ENCODE measurements at places on chromosomes 12 and 14.
A peak's percentile ranks its signal among the peaks of the same experiment; 100 is the strongest.

DNA sequence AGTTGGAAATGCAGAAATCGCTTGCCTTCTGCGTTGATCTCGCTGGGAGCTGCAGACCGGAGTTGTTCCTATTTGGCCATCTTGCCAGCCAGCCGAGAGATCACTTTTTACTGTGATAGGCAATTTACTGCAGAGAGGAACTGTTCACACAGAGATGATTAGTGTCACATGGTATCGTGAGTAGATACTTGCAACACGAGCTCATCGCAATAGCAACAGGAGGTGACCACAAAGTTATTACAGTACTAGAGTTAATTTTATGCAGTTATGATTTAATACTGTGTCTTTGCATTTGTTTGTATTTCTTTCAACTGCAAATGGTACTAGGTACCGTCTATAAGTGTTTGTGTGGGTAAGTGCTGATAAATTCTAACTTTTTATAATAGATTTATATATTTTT, 27.8 kb downstream of the NOPCHAP1 start:
- DNase-seq = no peak

DNA sequence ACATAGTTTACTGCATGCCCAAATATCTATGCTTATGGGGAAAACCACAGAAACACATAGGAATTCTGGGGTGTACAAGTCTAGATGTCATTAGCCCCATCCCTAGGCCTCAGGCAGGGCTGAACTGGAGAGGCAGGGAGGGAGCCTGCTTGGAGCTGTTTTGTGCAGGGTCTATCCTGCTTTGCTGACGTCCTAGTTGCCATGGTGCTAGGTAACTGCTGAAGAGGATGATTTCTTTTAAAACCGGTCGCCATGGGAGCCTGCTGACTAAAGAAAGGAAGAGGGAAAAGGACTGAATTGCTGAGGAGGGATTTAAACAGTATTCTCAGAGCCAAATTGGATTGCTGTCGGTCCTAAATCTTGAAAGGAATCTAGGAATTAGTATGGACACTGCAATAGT, 10.7 kb downstream of the GPR19 start:
- no peak for DNase-seq

- DNase-seq = no peak
Measured at GRCh38 chr14:79516009-79516408, 695.3 kb downstream of the DIO2 start.

DNA sequence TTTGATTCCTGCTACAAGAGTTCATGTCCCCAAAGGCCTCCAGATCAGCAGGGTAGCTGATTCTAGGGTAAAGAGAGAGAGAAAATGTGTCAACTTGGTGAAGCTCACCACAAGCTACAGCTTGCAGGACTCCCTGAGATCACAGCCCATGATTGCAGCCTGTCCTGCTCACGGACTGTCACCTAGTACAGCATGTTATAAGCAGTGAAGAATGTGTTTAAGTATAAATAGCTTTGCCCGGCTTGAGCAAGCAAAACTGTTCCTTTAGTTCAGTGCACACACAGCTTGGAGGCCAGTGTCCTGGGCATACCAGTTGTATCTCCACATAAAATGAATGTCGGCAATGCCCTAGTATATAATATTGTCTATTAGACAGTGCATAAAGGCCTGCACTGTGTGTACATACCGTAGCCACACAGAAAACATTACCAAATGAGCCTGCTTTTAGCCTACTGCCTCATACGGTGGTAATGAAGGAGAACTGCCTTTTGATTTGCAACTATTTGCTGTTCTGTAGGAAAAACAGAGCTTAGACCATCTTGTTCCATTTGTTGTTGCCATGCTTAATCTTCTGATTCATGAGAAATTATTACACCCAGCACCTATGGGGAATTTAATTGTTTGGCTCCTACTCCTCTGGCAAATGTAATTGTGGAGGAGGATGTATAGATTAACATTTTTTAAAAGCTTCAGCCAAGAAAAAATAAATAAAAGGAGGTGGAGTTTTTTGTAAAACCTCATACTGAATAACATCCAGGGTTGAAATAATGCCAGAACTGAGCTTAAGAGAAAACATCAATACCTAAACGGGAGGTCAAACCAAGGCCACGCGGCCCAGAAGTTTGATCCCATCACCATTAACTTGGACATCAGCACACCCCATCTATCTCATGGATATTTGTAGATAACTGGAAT, 108.1 kb upstream of the G2E3 start:
- DNase-seq = no peak

DNA sequence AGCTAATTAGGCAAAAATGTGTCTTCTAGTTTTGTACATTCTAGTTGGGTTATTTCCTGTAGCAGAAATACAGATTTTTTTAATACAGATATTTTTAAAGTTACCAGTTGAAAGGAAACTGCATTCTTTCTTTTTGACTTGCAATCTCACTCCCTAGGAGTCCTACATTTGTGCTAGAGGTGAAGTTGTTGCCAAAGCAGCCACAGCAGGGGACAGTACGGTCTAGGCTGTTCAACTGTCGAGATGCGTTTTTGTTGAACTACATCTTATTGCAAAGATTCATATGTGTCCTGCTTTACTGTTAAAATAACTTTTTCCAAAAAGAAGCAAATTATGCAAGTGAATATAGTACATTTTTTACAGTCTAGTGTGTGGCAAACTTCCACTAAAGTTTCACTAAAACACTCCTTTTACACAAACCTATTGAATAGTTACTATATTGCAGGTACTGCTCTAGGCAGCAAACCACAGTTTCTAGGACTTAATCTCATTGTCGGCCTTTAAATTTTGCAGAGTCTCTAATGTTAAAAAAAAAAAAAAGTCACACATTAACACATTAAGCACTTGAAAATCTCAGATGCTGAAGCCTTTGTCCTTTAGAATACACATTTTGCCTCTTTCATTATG, 30.2 kb upstream of the SRGAP1 start:
- DNase-seq = no peak

DNA sequence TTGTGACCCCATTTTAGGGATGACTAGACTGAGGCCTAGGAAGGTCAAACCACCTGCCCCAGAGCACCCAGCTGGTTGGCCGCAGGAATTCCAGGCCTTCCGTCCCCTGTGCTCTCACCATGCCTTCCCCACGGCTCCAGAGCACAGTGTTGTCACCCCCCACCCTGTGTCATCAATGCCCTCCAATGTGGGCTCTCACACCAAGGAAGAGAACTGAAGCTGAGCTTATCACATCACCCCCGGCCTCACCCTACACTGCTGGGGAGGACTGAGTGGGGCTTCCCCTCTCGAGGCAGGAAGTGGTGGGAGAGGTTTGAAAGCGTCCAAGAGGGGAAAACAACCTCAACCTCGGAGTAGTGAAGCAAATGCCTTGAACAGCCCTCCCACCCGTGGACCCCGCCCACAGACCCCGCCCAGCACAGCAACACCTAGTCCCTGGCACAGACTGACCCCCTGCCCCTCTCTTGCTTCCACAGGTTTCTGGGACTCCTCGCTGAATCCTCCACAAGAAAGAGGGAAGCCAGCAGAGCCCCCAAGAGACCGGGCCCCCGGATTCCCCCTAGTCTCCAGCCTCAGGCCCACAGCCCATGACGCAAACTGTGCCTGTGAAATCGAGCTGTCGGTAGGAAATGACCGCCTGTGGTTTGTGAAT, 97.2 kb downstream of the LGMN start:
- peak; percentile 87 for DNase-seq

- no peak for DNase-seq
Measured at GRCh38 chr12:96020314-96021003, 14.9 kb downstream of the LTA4H start.

- DNase-seq = no peak
Measured at GRCh38 chr14:99431986-99432385, 48.7 kb downstream of the SETD3 start.
